ENCODE measurements at places on chromosomes 7 and 10.

DNA sequence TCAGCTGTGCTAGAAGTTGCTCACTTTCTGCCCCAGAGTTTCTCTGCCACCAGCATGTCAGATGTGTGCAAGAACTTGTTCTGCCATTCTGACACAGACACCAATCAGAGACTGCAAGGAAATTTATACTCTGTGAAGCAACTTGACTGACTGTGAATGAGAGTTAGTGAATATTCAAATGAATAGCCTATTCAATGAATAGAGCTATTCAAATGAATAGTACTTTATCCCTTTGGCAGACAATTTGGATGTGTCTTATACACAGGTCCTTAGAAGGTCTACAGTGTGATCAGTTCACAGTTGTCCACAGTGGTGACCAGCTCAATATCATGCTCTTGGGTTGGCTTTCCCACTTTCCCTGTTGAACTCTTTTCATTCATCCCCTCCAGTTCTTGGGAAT is 138.1 kb downstream of the MACC1 start:
- no peak for DNase-seq

DNA sequence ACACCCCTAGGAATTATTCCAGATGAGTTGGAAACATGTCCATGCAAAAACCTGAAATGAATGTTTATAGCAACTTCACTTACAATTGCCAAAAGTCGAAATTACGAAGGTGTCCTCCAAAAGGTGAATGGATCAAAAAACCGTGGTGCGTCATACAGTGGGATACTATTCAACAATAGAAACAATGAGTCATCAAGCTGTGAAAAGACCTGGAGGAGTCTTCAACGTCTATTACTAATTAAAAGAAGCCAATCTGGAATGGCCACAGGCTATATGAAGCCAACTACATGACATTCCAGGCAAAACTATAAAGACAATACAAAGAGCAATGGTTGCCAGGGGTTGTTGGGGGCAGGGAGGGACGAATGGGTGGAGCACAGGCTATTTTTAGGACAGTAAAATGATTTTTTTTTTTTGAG is 12.6 kb upstream of the PPP2R2D start:
- no peak for DNase-seq

GRCh38 chr10:121113385-121113696 is 262.2 kb downstream of the WDR11 start:
- no peak for DNase-seq

DNA sequence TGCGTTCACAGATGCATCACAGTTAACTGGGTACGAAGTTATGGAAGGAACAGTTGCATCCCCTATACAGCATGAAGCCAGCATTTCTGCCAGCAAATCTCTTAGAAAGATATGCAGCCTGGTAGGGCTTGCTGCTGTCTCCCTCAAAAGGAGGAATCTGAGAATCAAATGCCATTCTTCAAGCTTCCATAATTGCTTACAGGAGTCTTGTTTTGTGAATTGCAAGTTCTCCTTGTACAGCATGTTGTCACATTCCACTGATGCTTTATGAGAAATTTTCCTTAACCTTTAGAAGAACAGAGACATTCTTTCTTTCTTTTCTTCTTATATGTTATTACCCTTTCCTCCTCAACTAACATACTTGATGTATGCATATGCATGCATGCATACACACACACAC is 134.6 kb downstream of the CHRM2 start:
- no peak for DNase-seq

DNA sequence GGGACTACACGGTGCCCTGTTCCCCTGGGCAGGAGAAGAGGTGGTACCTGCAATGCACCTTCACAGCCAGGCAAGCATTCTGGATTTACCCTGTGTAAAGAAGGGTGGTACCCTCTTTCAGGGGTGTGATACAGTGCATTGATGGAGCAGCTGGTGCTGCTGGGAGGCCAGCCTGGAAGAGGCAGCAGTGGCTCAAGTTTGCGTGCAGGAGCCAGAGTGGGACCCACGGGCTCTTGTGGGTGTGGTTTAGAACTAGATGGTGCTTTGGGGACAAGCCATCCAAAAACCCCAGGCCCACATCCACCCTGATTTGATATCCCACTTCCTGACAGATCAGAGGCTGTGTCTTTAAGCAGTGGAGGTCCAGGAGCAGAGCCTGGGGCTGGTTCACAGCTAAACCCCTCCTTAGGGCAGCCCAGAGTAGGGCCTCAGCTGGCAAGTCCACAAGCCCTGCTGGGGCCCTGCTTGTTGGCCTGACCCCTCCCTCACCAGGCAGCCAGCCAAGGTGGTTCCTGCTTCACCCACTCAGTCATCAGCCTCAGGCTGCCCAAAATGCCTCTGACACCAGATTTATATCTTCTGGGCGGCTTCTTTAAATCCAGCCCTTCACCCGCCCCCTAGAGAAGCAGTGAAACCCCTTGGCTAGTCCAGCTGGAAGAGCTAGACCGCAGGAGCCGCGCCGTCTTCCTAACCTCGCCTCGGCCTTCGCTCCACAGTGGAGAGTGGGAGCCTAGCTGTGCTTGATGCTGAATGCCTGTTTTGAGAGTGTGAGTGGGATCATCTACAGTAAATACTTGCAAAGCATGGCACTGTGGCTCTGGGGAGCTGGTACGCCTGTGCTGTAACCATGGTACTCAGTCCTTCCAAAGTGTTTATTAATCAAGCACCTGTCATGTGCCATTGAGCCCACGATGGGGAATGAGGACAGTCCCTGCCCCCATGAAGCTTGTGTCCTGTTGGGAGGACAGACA is 1.4 kb upstream of the ASIC3 start:
- no peak for DNase-seq

DNA sequence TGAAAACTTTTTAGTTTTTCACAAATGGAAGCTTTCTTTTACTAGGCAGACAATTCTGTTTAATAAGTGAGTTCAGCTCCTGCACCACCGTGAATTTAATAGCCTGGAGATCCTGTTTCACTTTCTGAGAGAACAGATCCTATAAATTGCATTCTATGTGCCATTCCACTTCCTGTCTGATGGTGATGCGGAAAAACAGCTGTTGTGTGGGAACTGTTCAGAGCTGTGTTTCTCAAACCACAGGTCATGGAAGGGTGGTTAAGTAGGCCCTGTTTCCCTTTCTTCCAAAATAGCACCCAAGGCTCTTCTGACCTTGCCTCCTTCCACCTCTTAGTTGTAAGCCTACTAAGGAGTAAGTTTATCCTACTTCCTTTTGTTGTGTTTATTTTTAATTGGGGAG is 97.2 kb upstream of the DKK1 start:
- DNase-seq, result no peak

- DNase-seq, result no peak
Measured at GRCh38 chr10:45673074-45673648, 589 bp upstream of the ZFAND4 start.

GRCh38 chr7:117324960-117325359 is 2.1 kb upstream of the WNT2 start:
- DNase-seq, result no peak

Measured in activated naive CD8-positive, alpha-beta T cell treated with anti-CD3 and anti-CD28 coated beads, Interleukin-2, amount 10 ng/mL, durations not matched to agents 7 days and 5 days (primary cell).